Urinary bladder (tissue), 4 donors: ENCODE measurements at places on chromosomes 7 and 10. TPM values are rescaled to one million over a fixed set of nuclear protein-coding genes. Genes with fewer than 3 reads are reported as not detected.

FGFR2 gene
- total RNA-seq = 61.9 TPM

STRA8 gene
- total RNA-seq = not detected

C10orf67 gene
- total RNA-seq = not detected

GRCh38 chr10:100615908-100616307, 80.2 kb downstream of the HIF1AN start:
- no peak for DNase-seq
